Lung (tissue), 17 donors: ENCODE measurements at places on chromosomes 3 and 15. TPM values are rescaled to one million over a fixed set of nuclear protein-coding genes. Genes with fewer than 3 reads are reported as not detected.

The TSC22D2 gene
- 57.7 TPM for total RNA-seq

GRCh38 chr3:81695302-81695701 is 66.1 kb downstream of the GBE1 start:
- peaks cover 9% of the 10 kb centered on the region for H3K4me1 ChIP-seq
- no peak overlapping the region for H3K27ac ChIP-seq
- H3K27me3 ChIP-seq: no peaks in the 10 kb centered on the region
- DNase-seq: no peak
- H3K4me3 ChIP-seq: no peak overlapping the region

GRCh38 chr15:39239562-39239961 is 341.3 kb upstream of the THBS1 start:
- H3K4me3 ChIP-seq: no peak overlapping the region
- H3K36me3 ChIP-seq: no peaks in the 10 kb centered on the region
- no peaks in the 10 kb centered on the region for H3K4me1 ChIP-seq
- DNase-seq: no peak

DNA sequence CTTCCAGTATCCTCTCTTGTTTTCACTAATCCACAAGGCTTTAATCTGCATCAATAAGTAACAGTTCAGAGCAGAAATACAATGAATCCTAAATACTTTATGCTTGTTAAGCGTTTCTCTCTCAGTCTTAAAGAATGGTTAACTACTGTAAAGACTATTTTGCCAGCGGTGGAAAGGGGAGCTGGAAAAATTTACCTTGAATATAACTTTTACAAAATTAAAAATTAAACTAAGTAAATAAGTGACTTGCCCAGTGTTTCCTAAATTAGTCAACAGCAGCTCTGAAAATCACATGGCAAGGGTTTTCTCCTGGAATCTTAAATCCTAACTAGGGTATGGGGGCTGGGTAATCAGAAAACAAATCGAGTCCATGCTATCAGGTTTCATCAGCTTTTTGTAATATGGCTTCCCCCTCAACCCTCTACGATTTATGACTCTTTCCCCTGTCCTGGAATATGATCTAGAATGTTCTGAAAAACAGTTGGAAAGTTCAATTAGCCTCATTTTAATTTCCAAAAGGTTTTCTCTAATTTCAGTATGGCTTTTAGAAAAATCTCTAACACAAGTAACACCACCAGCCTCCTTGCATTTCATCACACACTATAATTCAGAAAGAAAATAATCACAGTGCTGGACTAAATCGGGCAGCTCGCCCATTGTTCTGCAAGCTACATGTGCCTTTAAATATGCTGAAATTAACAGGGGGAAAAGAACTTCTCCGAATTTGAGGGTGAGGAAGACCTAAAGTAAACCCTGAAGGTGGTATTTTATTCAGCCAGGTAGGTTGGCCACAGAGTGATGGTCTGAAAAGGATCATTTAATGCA is 133.5 kb downstream of the ADAMTS9 start:
- no peaks in the 10 kb centered on the region for H3K36me3 ChIP-seq
- H3K27ac ChIP-seq: no peak overlapping the region
- H3K27me3 ChIP-seq: no peaks in the 10 kb centered on the region
- H3K4me3 ChIP-seq: no peak overlapping the region

DNA sequence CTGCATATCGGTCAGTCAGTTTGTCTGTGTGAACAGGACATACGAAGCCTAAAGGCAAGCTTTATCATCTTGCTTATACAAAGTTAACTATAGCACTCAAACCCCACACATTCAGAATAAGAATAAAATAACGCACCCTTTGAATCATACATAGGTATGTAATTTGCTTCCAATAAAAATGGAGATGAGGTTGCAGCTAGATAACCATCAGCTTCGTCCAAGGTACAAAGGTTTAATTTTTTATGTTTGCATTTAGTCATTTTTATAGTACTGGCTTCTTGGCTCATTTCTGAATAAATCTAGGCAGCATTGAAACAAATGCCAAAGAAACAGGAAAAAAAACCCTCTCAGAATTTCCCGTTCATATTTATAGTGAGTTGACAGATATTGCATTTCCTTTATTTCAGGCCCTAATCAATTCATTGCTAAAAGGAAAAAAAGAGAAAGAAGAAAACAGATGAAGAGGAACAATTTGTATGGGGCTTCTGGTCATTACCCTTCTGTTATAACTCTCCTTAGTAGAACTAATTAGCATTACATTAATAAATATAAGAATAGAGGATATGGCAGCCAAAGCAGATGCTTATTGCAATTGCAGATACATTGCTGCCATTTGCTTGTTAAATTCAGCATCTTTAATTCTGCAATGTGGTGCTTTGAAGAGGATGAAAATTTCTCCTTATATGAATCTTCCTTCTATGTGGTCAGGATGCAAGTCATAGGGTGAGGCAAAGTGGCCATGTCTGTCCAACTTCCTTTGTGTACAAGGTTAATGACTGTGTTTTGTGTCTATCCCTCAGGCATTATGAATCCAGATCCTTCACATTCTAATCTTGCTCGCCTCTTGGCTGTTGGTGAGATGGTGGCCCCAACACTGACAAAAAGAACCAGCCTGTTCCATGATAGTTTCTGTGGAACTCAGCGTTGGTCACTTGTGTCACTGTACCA is 550.0 kb downstream of the AGBL1 start:
- H3K36me3 ChIP-seq: no peaks in the 10 kb centered on the region
- peaks cover 5% of the 10 kb centered on the region for H3K4me1 ChIP-seq
- no peaks in the 10 kb centered on the region for H3K27me3 ChIP-seq
- H3K4me3 ChIP-seq: no peak overlapping the region
- no peak overlapping the region for H3K27ac ChIP-seq

The PLSCR5 gene
- total RNA-seq: not detected

GRCh38 chr3:194256040-194256945 is 94.8 kb downstream of the CPN2 start:
- H3K4me3 ChIP-seq: no peak overlapping the region
- H3K27me3 ChIP-seq: no peaks in the 10 kb centered on the region
- H3K36me3 ChIP-seq: no peaks in the 10 kb centered on the region
- H3K4me1 ChIP-seq: peaks cover 8% of the 10 kb centered on the region
- DNase-seq: no peak
- no peak overlapping the region for H3K27ac ChIP-seq

- peak; percentile 90 for DNase-seq
- peaks cover 2% of the 10 kb centered on the region for H3K4me1 ChIP-seq
- H3K36me3 ChIP-seq: no peaks in the 10 kb centered on the region
- no peak overlapping the region for H3K4me3 ChIP-seq
These were observed 26.2 kb downstream of the RARB start for GRCh38 chr3:25454005-25454927.

The TEX55 gene
- not detected for total RNA-seq

The RMDN3 gene
- 20.9 TPM for total RNA-seq
